ENCODE measurements at places on chromosomes 5 and 9. TPM values are rescaled to one million over a fixed set of nuclear protein-coding genes. Genes with fewer than 3 reads are reported as not detected.

GRCh38 chr5:119255571-119256356 lies 100.1 kb upstream of the TNFAIP8 start:
- DNase-seq = no peak

DNA sequence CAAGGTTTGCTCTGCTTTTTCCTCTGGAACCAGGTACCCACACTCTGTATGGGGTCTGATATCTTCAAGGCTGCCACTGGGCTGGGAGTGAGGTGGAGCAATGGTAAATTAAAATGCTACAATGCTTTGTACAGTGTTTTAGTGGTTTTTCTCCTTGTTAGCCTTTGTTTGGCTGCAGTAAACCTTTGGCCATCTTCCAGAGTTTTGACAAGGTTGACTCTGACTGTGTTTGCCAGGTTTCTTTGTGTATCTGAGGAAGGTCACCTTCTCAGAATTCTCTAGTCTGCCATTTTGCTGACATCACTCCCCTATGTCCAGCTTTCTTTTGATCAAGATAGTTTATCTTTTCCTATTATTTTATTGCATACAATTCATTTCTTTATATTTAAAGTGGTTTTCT lies 11.2 kb downstream of the SPATA31D1 start:
- no peak for DNase-seq

- no peak for DNase-seq
Measured at GRCh38 chr5:122321921-122322320, 9.9 kb downstream of the SNCAIP start.

DNA sequence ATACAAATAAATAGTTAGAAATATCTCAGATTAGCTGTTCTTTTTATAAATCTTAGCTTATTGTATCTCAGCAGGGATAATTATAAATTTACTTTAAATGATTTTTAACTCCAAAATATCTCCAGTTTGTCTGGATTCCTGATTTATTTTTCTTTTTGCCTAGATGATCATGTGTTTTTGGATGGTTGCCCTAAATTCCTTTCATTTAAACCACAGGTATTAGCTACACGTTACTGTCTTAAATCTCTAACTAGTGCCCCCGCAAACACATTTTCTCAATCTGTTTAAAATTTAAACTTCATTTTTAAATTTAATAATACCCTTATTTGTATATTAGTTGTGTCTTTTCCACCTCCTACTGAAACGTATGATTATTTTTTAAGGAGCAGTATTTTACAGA lies 5.6 kb downstream of the FER start:
- no peak for DNase-seq

- no peak for DNase-seq
Measured at GRCh38 chr9:75169623-75170022, 81.3 kb downstream of the OSTF1 start.

The COL15A1 gene
- under 0.01 TPM for total RNA-seq

The SLCO6A1 gene
- not detected for total RNA-seq

GRCh38 chr5:174491761-174492350 lies 232.5 kb upstream of the MSX2 start:
- DNase-seq = no peak

Data from hematopoietic multipotent progenitor cell (in vitro differentiated cells).